Sigmoid colon (tissue), 7 donors: ENCODE measurements at places on chromosomes 7 and 10. TPM values are rescaled to one million over a fixed set of nuclear protein-coding genes. Genes with fewer than 3 reads are reported as not detected.

ICA1 gene
- total RNA-seq, result 6.6 TPM

NME8 gene
- not detected for total RNA-seq

MACC1 gene
- total RNA-seq, result 0.28 TPM

C10orf143 gene
- total RNA-seq, result 2.7 TPM

CAMK2B gene
- total RNA-seq, result 1.8 TPM

ANKRD1 gene
- not detected for total RNA-seq

ATP6V0A4 gene
- not detected for total RNA-seq

GPR15LG gene
- not detected for total RNA-seq
